ENCODE measurements at places on chromosomes 2 and 18.
A peak's percentile ranks its signal among the peaks of the same experiment; 100 is the strongest.

- H3K27me3 ChIP-seq, result no peaks in the 10 kb centered on the region
- no peak overlapping the region for H3K4me3 ChIP-seq
- no peaks in the 10 kb centered on the region for H3K4me1 ChIP-seq
- no peak overlapping the region for H3K27ac ChIP-seq
Observed at GRCh38 chr2:74110537-74110936, 37.2 kb downstream of the BOLA3 start.

- DNase-seq, result no peak
- no peaks in the 10 kb centered on the region for H3K27me3 ChIP-seq
- H3K4me3 ChIP-seq, result no peak overlapping the region
- no peak overlapping the region for H3K27ac ChIP-seq
Observed at GRCh38 chr2:24892928-24893327, 27.1 kb downstream of the ADCY3 start.

DNA sequence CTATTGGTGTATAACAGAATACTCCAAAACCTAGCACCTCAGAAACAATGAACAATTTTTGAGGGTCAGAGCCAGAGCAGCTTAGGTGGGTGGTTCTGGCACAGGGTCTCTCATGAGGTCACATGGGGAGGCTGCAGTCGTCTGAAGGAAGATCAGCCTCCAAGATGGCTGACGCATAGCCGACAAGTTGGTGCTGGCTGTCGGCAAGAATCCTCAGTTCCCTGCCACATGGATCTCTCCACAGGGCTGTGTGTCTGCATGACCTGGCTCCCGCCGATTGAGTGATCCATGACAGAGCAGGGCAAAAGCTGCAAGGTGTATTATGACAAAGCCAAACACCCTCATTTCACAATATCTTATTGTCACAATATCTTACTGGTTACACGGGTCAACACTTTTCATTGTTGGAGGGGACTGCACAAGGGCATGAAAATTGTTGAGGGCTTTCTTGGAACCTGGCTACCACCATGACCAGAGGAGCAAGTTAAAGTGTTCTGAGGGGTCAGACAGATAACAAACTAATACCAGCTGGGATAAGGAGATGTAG is 4.2 kb downstream of the MYL12B start:
- no peak overlapping the region for H3K27ac ChIP-seq
- peaks cover 81% of the 10 kb centered on the region for H3K4me1 ChIP-seq
- no peak overlapping the region for H3K4me3 ChIP-seq
- H3K27me3 ChIP-seq, result no peaks in the 10 kb centered on the region
- H3K36me3 ChIP-seq, result no peaks in the 10 kb centered on the region
- DNase-seq, result no peak

- H3K4me3 ChIP-seq, result no peak overlapping the region
- peaks cover 84% of the 10 kb centered on the region for H3K36me3 ChIP-seq
- no peaks in the 10 kb centered on the region for H3K27me3 ChIP-seq
- H3K4me1 ChIP-seq, result peaks cover 15% of the 10 kb centered on the region
- no peak for DNase-seq
Observed at GRCh38 chr2:86042256-86043168, 63.2 kb downstream of the POLR1A start.

- H3K4me3 ChIP-seq, result no peak overlapping the region
- no peak overlapping the region for H3K27ac ChIP-seq
- H3K4me1 ChIP-seq, result no peaks in the 10 kb centered on the region
- DNase-seq, result no peak
- no peaks in the 10 kb centered on the region for H3K36me3 ChIP-seq
Observed at GRCh38 chr2:152743002-152743401, 24.6 kb downstream of the ARL6IP6 start.

DNA sequence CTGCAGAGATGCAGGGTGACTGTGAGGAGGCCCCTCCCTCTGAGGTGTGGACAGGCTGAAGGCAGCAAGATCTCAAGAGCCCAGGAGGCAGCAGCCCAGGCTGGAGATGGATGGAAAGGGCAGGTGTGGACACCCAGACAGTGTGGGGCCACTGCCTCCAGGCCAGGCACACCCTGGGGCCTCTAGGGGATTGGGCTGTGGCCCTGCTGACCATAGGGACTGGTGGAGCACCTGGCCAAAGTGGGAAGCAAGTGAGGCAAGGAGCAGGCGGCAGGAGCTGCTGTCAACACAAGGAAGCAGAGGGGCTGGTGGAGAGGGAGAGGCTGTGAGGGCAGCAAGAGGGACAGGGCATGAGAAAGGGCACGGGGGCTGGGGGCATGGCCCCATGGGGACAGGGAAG is 10.8 kb downstream of the SNED1 start:
- H3K27ac ChIP-seq, result no peak overlapping the region
- H3K27me3 ChIP-seq, result no peaks in the 10 kb centered on the region
- peak overlapping the region; percentile 30 for H3K4me3 ChIP-seq
- peak; percentile 54 for DNase-seq

DNA sequence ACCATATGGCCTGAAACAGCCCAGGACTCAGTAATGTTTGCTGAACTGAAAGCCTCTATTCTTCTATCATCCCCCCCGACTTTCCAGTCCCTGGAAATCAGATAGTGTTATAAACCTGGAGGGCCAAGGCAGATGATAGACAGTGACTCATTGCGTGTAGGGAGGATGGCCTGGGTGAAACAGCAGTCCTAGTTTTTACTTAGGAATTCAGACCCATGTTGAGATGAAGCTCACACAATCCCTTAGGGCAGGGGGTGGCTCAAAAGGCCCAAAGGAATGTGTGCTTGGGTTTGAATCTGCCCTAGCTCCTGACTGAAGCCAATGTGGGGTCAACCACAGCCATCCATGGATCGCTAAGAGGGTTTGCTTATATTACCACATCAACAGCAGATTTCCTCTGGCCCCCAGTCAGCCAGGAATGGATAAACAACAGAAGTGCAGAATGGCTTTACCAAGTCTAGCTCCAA is 43.9 kb upstream of the STPG4 start:
- DNase-seq, result no peak
- no peaks in the 10 kb centered on the region for H3K36me3 ChIP-seq
- peaks cover 1% of the 10 kb centered on the region for H3K4me1 ChIP-seq

DNA sequence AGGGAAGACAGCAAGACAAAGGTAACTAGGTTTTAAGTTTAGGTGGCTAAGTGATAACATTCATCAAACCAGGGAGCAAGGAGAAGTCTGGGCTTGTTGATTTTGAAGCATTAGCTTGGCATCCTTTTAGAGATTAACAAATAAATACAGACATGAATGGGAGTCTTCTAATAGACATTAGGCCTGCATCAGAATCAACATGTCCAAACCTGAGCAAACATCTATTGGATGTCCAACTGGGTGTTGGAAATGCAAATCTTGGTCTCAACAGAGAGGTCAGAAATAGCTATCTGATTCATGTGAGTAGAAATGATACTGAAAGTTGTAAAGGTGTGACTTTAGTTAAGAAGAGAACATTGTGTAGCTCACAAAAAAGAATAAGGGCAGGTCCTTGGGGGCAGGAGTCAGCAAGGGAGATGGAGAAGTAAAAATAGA is 85.5 kb upstream of the RND3 start:
- no peak for DNase-seq
- no peak overlapping the region for H3K27ac ChIP-seq
- no peaks in the 10 kb centered on the region for H3K36me3 ChIP-seq
- H3K27me3 ChIP-seq, result no peaks in the 10 kb centered on the region

DNA sequence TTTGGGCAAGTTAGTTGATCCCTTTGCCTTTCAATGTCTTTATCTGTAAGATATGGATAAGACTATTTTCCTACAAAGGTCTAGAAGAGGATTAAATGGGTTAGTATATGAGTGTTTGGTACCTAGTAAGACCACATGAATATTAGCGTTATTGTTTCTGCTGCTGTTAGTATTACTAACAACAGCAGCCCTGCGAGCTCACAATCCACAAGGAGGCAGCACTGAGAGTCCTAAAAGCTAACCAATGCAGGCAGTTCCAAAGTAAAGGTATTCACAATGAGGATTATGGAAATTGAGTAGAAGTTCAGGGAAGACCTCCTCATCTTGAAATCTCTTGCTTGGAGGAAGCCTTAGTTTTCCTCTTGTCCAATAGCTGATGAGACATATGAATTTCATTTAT is 248.9 kb downstream of the TDRD15 start:
- H3K4me3 ChIP-seq, result no peak overlapping the region
- H3K36me3 ChIP-seq, result no peaks in the 10 kb centered on the region
- DNase-seq, result no peak

DNA sequence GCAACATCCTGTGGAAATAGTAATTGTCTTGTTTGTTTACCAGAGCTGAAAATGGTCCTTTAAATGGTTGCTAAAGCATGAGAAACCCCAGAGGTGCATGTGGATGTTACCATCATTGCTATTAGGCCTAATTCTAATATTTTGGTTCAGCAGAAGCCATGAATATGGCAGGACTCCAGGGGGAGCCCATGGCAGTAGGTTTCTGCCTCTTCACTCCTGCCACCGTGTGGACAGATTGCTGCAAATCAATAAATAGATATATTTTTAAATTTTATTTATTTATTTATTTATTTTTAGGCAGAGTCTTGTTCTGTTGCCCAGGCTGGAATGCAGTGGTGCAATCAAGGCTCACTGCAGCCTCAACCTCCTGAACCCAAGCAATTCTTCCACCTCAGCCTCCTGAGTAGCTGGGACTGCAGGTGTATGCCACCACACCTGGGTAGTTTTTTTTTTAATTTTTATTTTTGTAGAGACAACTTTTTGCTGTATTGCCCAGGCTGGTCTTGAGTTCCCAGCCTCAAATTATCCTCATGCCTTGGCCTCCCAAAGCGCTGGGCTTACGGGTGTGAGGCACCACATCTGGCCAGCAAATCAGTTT is 54.9 kb upstream of the CAPN13 start:
- H3K4me1 ChIP-seq, result no peaks in the 10 kb centered on the region
- no peaks in the 10 kb centered on the region for H3K36me3 ChIP-seq
- no peak for DNase-seq
- no peak overlapping the region for H3K4me3 ChIP-seq
- no peak overlapping the region for H3K27ac ChIP-seq

DNA sequence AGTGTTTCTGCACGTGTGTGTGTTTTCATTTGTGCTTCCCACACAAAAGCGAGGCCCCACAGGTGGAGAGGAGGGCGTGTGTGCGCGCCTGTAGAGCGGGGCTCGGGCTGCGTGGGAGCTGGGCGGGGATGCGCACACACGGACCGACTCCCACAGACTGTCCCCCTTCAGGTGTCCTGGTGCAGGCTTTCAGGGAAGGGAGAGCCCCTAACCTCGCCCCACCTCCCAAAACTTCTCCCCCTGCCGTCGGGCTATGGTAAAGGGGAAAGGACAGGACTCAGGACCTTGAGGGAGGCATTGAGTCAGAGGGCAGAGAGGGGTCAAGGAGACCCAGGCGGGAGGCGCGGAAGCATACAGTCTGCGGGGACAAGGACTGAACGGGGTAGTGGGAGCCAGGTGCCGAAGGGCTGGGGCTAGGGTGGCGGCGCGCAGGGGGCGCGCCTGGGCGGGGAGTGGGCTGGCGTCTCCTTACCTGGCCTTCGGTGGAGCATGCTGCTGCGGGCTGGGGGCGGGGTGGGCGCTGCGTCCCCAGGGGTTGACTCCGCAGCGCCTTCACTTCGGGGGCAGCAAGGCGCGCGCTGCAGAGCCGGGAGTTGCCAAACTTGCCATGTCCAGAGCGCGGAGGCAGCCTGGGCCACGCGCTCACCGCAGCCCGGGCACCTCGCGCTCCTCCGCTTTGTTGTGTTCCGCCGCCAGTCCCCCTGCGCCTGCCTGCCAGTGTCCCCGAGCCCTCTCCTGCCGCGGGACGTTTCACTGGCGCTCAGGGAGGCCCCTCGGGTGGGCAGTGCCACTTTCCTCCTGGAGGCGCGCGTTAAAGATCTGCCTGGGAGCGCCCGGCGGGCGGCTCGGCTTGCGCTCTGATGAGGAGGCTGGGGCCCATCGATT is 302.0 kb downstream of the NCKAP5 start:
- H3K27me3 ChIP-seq, result no peaks in the 10 kb centered on the region
- peaks cover 26% of the 10 kb centered on the region for H3K4me1 ChIP-seq
- H3K36me3 ChIP-seq, result no peaks in the 10 kb centered on the region
- H3K27ac ChIP-seq, result no peak overlapping the region
- peak overlapping the region; percentile 54 for H3K4me3 ChIP-seq
- no peak for DNase-seq

DNA sequence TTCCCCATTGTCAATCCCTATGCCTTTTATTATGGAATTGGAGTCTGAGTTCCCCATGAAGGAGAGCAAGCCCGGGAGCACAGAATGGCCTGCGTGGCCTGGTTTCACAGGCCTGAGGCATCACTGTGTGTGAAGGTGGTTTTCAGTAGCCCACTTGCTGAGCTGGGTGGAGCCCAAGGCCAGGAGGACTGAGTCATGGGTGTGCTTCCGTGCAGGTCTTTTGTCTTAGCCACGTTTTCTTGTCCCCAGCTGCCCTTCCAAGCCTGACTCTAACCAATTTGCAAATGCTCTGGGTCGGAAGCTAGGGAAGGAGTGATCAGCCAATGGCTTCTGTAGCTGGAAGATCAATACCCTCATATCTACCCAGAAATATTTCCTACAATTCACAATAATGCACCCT is 119.2 kb downstream of the MAPK4 start:
- no peak for DNase-seq
- no peaks in the 10 kb centered on the region for H3K36me3 ChIP-seq
- no peak overlapping the region for H3K4me3 ChIP-seq

DNA sequence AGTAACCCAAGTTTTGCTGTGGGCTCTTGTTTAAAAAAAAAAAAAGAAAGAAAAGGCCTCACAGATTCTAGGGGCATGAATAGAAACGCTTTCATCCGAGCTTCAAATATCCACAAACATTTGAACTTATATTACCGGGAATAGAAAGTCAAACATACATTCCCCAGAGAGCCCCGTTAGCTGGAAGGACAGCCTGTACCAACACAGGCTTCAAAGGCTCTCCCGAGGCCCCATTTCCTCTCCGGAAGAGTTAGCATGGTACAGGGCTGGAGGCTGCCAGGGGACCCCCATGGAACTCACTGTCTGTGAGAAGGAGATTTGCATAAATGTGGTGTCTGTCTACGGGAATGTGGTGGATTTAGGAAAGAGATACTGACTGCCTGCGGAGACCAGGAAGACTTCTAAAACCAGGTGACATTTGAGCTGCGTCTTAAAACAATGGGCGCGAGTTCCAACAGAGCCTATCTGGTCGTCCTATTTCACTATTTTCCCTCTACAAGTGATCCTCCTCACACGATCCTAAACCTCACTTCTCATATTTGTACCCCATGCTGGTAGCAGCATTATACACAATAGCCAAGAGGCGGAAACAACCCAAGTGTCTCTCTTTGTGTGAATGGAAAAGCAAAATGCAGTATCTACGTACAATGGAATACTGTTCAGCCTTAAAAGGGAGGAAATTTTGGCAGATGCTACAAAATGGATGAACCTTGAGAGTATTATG is 820 bp upstream of the MATN3 start:
- H3K4me1 ChIP-seq, result peaks cover 5% of the 10 kb centered on the region
- no peaks in the 10 kb centered on the region for H3K36me3 ChIP-seq
- peak overlapping the region; percentile 62 for H3K4me3 ChIP-seq
- peaks cover 3% of the 10 kb centered on the region for H3K27me3 ChIP-seq

DNA sequence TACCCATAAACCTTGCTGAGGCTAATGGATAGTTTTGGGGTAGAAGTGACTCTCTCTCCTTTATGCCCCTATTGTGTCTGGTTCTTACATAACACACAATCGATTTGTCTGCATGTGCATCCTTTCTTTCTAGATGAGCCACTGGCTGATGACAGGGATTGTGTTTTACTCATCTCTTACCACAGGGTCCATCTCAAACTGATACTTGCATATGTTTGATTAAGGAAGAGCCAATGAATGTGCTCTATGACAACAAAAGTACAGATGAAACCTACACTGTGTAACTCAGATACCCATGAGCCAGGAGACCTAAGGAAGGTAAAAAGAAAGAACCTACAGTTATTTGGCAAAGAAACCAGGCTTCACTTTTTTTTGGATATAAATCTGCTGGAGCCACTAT is 13.2 kb upstream of the BZW1 start:
- DNase-seq, result no peak
- H3K27me3 ChIP-seq, result no peaks in the 10 kb centered on the region
- no peak overlapping the region for H3K4me3 ChIP-seq
- H3K27ac ChIP-seq, result no peak overlapping the region
- no peaks in the 10 kb centered on the region for H3K4me1 ChIP-seq
- no peaks in the 10 kb centered on the region for H3K36me3 ChIP-seq

Data from right atrium auricular region (tissue), 2 donors.